Lung (tissue), 17 donors: ENCODE measurements at places on chromosomes 4 and X. TPM values are rescaled to one million over a fixed set of nuclear protein-coding genes. Genes with fewer than 3 reads are reported as not detected.
A peak's percentile ranks its signal among the peaks of the same experiment; 100 is the strongest.

CLIC2 gene
- 27.1 TPM for polyA plus RNA-seq

MAGEA2 gene
- not detected for polyA plus RNA-seq

ALB gene
- 0.07 TPM for polyA plus RNA-seq

HSPA4L gene
- 1.5 TPM for polyA plus RNA-seq

C4orf17 gene
- polyA plus RNA-seq: not detected

CT45A7 gene
- not detected for polyA plus RNA-seq

DNA sequence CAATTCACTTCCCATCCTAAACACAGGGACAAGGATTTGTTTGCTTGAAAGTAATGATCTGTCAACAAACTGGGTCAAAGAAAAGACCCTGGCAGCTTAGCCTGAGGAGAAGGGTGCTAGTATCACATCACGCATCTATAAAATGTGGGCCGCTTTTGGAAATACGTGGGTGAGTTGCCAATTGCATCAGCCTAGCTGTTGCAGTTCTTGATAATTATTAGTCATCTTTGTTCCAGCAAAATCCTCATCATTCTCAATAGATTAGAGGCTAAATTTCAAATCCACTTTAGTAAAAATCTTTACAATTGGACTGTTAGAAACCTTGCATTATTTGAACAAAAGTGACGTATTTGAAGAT lies 33.6 kb upstream of the TAPT1 start:
- H3K4me3 ChIP-seq: no peak overlapping the region
- no peaks in the 10 kb centered on the region for H3K27me3 ChIP-seq
- H3K4me1 ChIP-seq: no peaks in the 10 kb centered on the region
- no peak overlapping the region for H3K27ac ChIP-seq

DNA sequence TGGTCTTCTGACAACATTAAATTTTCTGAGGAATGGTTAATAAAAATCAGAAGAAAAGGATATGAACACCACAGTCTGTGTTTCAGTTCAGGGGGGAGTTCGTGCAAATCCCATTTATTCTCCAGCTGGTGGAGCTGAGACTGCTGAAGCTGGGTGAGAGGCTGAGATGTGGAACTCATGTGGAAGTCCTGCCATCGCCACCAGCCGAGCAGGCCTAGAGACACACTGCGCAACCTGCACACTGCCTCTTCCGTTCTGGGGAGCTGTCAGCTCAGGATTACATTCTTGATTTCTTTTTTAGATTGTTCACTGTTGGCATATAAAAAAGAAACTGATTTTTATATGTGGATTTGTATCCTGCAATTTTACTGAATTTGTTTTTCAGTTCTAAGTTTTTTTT lies 66.6 kb upstream of the ELOVL6 start:
- H3K4me1 ChIP-seq: no peaks in the 10 kb centered on the region
- no peaks in the 10 kb centered on the region for H3K36me3 ChIP-seq
- H3K27me3 ChIP-seq: no peaks in the 10 kb centered on the region
- no peak overlapping the region for H3K4me3 ChIP-seq
- no peak for DNase-seq
- no peak overlapping the region for H3K27ac ChIP-seq

GRCh38 chrX:37754516-37754915 lies 25.3 kb upstream of the CYBB start:
- H3K36me3 ChIP-seq: no peaks in the 10 kb centered on the region
- peak overlapping the region; percentile 62 for H3K27ac ChIP-seq
- no peak for DNase-seq
- no peaks in the 10 kb centered on the region for H3K27me3 ChIP-seq
- no peaks in the 10 kb centered on the region for H3K4me1 ChIP-seq

- H3K4me3 ChIP-seq: no peak overlapping the region
- H3K36me3 ChIP-seq: no peaks in the 10 kb centered on the region
- H3K27me3 ChIP-seq: no peaks in the 10 kb centered on the region
- no peaks in the 10 kb centered on the region for H3K4me1 ChIP-seq
Observed at GRCh38 chr4:148052448-148052847, 320.6 kb downstream of the ARHGAP10 start.

DNA sequence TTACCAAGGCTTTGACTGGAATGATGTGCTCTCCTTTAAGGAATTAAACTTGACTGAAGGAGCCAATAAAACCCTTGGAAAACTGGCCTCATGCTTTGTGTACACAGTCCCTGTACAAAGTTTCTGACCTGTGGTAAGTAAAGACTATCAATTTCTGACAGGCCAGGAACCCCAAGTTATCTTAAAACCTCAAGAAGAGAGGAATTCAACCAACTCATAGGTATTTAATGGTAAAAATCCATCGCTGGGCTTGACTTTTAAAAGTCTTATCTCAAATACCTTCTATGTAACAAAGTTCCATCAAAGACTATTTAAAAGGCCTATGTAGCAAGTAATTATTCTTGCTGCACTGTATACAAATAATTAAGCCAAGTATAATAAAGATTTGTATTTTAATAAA lies 103.7 kb upstream of the TENT5D start:
- no peak overlapping the region for H3K27ac ChIP-seq
- H3K4me1 ChIP-seq: no peaks in the 10 kb centered on the region

DNA sequence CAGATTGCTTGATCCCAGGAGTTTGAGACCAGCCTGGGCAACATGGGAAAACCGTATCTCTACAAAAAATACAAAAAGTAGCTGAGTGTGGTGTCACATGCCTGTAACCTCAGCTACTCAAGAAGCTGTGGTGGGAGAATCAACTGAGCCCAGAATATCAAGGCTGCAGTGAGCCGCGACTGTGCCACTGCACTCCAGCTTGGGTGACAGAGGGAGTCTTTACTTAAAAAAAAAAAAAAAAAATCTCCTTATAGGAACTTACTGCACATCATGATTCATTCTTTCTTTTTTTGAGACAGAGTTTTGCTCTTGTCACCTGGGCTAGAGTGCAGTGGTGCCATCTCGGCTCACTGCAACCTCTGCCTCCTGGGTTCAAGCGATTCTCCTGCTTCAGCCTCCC lies 24.3 kb downstream of the UPF3B start:
- H3K4me3 ChIP-seq: no peak overlapping the region
- peaks cover 3% of the 10 kb centered on the region for H3K36me3 ChIP-seq
- no peak overlapping the region for H3K27ac ChIP-seq
- H3K27me3 ChIP-seq: no peaks in the 10 kb centered on the region

DNA sequence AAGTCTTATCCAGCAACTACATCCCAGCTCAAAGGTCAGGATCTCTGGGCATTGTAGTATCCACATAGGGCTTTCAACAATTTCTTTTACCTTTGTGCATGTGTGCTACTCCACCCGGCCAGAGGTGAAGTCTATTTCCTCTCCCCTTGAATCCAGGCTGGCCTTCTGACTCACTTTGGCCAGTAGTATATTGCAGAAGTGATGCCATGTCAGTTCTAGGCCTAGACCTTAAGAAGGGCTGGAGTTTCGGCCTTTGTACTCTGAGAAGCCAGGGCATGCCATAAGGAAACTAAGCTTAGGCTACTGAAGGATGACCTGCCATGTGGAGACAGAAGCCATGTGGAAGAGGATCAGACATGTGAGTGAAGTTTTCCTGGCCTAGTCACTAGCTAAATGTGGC lies 191.2 kb upstream of the ATP6AP2 start:
- H3K36me3 ChIP-seq: no peaks in the 10 kb centered on the region
- no peaks in the 10 kb centered on the region for H3K4me1 ChIP-seq
- no peak for DNase-seq
- H3K4me3 ChIP-seq: no peak overlapping the region
- H3K27ac ChIP-seq: no peak overlapping the region

- H3K4me1 ChIP-seq: peaks cover 12% of the 10 kb centered on the region
- H3K27me3 ChIP-seq: no peaks in the 10 kb centered on the region
- no peak overlapping the region for H3K27ac ChIP-seq
- H3K4me3 ChIP-seq: no peak overlapping the region
- no peak for DNase-seq
- no peaks in the 10 kb centered on the region for H3K36me3 ChIP-seq
Observed at GRCh38 chr4:145623831-145624230, 4.6 kb downstream of the MMAA start.

DNA sequence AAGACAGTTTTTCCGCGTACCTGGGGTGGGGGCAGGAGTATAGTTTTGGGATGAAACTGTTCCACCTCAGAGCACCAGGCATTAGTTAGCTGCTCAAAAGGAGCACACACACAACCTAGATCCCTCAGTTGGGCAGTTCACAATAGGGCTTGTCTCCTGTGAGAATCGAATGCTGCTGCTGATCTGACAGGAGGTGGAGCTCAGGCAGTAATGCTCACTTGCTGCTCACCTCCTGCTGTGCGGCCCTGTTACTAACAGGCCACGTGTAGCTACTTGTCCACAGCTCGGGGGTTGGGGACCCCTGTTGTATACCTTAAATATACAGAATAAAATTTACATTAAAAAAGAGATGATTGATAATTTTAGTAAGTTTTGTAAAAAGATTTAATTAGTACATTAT lies 191.5 kb downstream of the SLC7A11 start:
- no peaks in the 10 kb centered on the region for H3K27me3 ChIP-seq
- H3K4me1 ChIP-seq: no peaks in the 10 kb centered on the region
- no peaks in the 10 kb centered on the region for H3K36me3 ChIP-seq
- DNase-seq: no peak
- H3K27ac ChIP-seq: no peak overlapping the region
